Dorsolateral prefrontal cortex (tissue), 122 donors: ENCODE measurements at places on chromosomes 11 and 22. TPM values are rescaled to one million over a fixed set of nuclear protein-coding genes. Genes with fewer than 3 reads are reported as not detected.

CNGA4 gene
- total RNA-seq: 1.6 TPM

EMID1 gene
- total RNA-seq: 16.6 TPM

RIBC2 gene
- 4.5 TPM for total RNA-seq

CEP126 gene
- 36.8 TPM for total RNA-seq

OR52H1 gene
- total RNA-seq: not detected

GDPD4 gene
- not detected for total RNA-seq

OOSP4B gene
- not detected for total RNA-seq

IRF7 gene
- total RNA-seq: 10.1 TPM
